ENCODE measurements at places on chromosomes 4 and X.
A peak's percentile ranks its signal among the peaks of the same experiment; 100 is the strongest.

- no peak for DNase-seq
Observed at GRCh38 chr4:26050212-26050643, 136.2 kb downstream of the SMIM20 start.

DNA sequence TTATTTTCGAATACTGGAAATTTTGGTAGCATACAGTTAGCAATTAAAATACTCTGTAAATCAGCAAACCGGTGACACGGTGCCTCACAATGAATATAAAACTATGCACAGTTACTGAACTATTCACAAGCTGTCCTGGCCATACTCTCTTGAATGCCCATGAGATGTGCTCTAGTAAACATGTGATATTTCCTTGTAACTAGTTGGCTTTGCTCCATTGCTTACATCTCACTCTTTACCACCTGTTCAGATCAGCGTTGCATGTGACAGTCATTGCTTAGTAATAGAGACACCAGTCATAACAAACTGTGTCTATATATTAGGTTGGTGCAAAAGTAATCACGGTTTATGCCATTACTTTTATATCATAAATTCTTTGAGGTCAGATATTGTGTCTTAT, 897.9 kb upstream of the FTHL17 start:
- DNase-seq = no peak

GRCh38 chr4:80507077-80507476, 171.5 kb downstream of the CFAP299 start:
- no peak for DNase-seq

DNA sequence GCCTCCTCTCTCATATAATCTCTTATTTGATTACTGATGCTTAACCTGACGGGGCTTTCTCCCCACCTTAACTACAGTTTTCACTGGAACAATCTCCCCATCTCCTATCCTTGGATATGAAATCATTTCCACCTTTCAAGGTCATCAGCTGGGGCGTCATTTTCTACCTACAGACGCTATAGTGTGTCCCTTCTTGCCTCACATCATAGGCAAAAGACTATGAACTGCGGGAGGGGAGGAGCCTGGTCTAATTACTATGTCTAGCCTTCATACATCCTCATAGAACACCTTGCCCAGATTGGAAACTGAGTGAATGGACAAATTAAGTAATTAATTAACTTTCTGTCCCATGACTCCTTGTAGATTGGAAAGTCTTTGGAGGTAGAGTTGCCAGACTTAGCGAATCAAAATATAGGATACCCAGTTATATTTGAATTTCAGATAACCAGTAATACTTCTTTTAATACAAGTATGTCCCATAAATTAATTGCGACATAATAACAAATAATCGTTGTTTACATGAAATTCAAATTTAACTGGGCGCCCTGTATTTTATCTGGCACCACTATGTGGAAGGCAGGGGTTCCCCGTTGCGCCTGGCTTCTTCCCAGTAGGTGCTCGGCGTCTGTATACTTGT, 752 bp upstream of the ATP6AP2 start:
- no peak for DNase-seq

DNA sequence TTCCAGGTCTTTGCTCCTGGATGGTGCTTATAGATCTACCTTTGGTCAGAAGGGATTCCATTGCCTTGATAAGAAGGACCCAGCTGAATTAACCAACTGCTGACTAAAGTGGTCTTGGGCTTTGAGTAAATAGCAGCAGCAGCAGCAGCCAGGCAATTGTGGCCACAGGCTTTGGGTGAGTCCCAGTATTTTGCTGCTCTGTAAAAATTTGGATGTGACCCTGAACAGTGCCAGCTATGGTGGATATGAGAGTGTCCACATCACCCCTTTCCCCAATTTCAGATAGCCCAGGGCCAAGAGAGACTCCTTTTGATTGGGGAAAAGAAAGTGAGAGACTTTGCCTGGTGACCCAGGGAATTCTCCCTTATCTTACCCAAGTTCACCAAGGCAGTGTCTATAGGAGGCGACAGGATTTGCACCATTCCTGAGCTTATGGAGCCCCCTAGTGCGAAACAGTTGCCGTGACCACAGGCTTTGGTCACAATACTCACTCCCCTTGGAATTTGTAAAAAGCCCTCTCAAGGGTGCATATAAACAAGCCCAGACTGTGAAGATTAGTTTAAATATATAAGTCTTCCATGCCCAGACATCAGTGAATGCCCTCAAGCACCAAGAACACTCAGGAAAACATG, 518.0 kb downstream of the TMA16 start:
- DNase-seq = peak; percentile 4

GRCh38 chr4:138666366-138666765, 349.2 kb upstream of the NOCT start:
- peak; percentile 4 for DNase-seq

- no peak for DNase-seq
Observed at GRCh38 chr4:41619161-41619560, 81.2 kb downstream of the LIMCH1 start.

- no peak for DNase-seq
Observed at GRCh38 chr4:20086067-20086798, 165.5 kb upstream of the SLIT2 start.

DNA sequence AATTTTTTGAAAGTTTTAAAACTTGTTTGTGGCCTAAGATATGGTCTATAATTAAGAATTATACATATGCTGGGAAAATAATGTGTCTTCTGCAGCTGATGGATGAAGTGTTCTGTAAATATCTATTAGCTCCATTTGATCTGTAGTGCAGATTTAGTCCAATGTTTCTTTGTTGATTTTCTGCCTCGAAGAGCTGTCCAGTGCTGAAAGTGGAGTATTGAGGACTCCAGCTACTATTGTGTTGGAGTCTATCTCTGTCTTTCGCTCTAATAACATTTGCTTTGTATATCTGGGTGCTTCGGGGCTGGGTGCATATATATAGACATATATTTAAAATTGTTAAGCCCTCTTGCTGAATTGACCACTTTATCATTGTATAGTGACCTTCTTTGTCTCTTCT, 2127.3 kb downstream of the PCDH7 start:
- DNase-seq = peak; percentile 7

GRCh38 chrX:10173331-10173900, 16.6 kb downstream of the CLCN4 start:
- peak; percentile 55 for DNase-seq

- no peak for DNase-seq
Observed at GRCh38 chr4:53424280-53424679, 46.8 kb downstream of the FIP1L1 start.

- DNase-seq = no peak
Observed at GRCh38 chr4:90121676-90122354, 5.4 kb upstream of the CCSER1 start.

- peak; percentile 22 for DNase-seq
Observed at GRCh38 chrX:56803850-56804681, 75.0 kb downstream of the NBDY start.

DNA sequence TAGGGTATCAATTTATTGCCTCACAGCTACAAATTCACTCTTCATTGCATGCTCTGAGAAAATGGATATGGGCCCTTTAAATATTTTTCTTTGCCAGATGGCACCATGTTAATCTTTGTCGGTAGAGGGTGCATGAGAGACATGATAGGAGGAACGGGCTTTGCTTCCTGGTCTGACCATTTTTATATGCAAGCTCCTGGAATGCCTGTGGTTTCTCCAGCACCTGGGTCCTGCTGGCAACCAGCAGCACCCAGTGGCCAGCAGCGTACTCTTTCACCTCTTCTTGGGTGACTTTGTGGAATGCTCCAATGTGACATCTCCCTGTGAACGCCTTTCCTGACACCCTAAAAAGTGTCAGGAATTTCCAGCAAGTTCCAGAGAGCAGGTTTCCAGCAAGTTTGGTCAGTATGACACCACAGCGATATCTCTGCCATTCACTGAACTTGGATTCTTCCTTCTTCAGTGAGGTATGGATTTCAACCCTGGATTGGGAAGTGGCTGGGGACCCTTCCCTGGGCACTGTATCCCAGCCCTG, 140.3 kb upstream of the PGRMC2 start:
- DNase-seq = peak; percentile 88

- DNase-seq = peak; percentile 51
Observed at GRCh38 chr4:144645631-144646522, at the start of gene HHIP. TSS of gene HHIP (plus strand) at chr4:144646156. CDS start at chr4:144646676, 520 bp downstream.

GRCh38 chr4:185792384-185793115, 19.4 kb downstream of the SORBS2 start:
- peak; percentile 79 for DNase-seq

DNA sequence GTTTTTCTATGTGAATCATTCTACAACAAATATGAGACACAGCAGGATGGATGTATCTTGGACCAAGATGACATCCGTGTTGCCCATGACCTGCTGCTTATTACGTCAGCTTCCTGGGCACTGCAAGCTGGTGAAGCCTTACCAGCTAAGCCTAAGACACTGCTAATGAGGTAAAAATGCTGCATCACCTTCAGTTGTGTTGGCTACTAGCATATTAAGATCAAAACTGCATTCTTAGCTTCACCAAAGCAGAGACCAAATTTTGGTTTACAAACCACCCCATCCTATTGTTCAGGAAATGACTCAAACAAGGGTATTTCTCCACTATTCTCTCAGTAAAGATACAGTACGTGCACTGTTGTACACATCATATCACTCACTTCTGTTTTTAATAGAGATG, 50.3 kb downstream of the MAML3 start:
- DNase-seq = peak; percentile 82

DNA sequence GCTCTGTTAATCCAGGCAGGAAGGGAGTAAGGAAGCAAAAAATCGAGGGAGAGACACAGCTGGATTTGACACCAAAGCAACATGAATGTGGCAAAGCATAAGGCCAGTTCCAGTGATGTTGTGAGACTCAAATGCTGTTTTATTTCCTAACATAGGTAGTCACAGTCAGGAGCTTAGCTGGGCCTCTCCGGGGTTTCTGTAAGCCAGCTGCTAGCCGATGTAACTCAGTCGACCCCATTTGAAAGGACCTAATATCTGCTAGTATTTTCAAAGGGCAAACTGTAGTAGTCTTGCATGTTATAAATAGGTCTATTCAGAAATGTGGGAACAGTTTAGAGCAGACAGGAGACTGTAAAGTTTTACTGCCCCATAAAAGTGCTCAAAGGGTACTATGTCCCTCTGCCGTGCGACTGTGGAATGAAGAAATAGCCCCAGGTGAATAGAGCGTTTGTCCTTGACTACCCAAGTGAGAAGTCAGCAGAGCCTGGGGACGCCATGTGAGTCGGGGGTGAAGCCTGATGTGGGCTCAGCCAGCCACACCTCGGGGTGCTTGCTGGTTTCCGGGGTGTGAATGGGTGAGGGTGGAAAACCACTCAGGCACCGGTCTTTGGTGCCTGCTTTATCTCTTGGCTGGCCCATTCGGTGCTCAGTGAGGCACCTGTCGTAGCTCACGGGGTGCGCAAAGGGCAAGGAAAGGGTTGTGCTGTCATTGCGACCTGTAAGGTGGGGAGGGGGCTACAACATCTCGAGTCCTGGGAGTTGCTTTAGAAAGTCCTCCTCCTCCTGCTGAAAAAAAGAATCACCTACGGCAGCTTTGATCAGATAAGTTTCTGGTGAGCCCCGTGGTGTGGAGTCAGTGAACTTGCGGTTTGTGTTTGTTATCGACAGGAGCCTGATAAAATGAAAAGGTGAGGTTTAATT, 745 bp downstream of the TRIM2 start:
- DNase-seq = peak; percentile 72

DNA sequence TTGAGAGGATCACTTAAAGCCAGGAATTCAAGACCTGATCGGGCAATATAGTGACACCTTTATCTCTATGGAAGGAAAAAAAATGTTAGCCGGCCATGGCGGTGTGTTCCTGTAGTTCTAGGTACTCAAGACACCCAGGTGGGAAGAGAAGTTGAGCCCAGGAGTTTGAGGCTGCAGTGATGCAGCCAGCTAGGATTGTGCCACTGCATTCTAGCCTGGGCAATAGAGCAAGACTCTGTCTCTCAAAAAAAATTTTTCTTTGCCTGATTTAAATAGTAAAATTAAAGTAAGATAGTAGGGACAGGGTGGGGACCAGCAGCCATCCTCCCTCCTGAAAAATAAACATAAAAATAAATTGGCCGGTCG, 16.9 kb upstream of the FAM47E start:
- DNase-seq = no peak

- no peak for DNase-seq
Observed at GRCh38 chr4:155930330-155930729, 23.3 kb downstream of the CTSO start.

DNA sequence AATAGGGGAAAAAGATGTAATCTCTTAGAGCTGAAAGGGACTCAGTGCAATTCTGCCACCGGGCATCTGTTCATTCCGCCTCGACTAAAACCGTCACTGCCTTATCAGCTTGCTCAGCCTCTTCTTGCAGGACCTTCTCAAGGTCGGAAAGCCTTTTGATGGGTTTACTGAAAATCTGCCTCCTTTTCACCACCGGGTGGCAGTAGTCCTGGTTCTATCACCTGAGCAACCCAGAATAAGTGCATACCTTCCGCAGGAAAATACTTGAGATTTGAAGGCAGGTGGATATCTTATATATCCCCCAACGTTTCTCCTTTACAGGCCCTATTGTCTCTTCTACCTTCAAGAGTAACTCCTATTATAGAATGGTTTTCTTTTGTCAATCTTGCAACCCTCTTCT, 103.4 kb upstream of the PAK3 start:
- peak; percentile 29 for DNase-seq

- no peak for DNase-seq
Observed at GRCh38 chrX:44918722-44919121, 45.7 kb downstream of the KDM6A start.

GRCh38 chr4:87103691-87104187, 116.7 kb downstream of the KLHL8 start:
- DNase-seq = peak; percentile 82

DNA sequence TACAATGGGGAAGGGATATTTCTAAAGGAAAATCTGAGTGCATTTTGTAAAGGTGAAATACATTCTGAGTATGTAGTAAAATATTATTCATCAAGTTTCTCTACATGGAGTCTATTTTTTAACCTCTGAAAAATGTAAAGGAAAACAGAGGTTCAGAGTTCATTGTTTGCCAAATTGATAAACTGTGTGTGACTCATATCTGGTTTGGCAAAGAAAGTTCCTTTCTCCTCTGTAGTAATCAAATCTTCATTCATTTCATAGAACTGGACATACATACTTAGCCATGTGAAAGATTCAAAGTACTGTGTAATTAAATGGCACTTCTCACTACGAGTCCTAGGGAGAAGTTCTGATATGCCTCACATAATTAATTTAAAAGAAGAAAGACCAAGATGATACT, 61.6 kb downstream of the HPGD start:
- DNase-seq = no peak

GRCh38 chr4:10122236-10122932, 5.8 kb upstream of the WDR1 start:
- DNase-seq = no peak

DNA sequence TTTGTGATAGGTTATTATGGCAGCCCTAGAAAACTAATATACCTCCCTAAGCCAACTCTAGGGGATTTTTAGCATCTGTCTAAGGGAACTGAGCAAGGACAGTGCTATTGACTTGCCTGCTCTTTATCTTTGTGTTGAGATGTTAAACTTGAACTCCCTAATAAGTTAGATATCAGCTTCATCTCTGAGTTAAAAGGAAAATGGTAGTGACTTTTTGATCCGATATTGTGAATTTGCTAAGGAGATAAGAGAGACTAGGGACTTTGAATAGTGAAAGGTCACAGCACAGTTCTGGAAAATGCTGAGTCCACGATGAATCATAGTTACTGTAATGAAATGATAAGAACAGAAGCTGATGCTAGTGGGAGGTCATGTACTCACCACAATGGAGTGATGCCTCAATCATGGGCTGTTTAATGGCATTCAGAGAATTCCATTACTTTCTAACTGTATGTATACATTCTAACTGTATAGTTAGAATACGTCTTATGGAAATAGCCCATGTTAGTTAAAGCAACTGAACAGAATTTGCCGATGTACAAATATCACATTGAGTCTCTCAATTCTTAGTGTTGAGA, 147.2 kb downstream of the GLRA3 start:
- peak; percentile 74 for DNase-seq
